Activated CD4-positive, CD25-positive, alpha-beta regulatory T cell treated with anti-CD3 and anti-CD28 coated beads, Interleukin-2, amount 50 U/mL, for 24 hours (primary cell): ENCODE measurements at places on chromosomes 3 and 15.

GRCh38 chr15:93070132-93070531 is 18.9 kb downstream of the RGMA start:
- ATAC-seq = no peak

- ATAC-seq = no peak
Measured at GRCh38 chr3:127911421-127911931, 3.6 kb upstream of the KBTBD12 start.

DNA sequence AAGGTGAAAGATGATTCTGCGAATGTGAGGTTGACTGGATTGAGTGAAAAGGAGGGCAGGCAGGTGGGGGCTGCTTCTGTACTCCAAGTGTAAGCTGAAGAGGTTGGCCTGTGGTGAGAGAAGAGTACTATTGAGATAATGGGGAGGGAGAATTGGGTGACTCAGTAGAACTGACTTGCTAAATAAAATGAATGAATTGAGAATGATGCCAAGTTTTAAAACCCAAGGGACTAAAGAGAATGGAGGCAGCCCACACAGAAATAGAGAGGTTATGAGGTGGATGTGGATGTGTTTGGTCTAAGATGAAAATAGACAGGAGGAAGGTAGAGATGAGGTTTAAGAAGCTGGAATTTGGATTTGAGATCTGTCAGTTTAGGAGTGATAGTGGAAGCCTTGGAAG is 5.9 kb downstream of the MME start:
- ATAC-seq = no peak

GRCh38 chr3:66655671-66656070 is 154.8 kb upstream of the LRIG1 start:
- no peak for ATAC-seq

GRCh38 chr3:10389995-10390394 is 69.1 kb upstream of the SEC13 start:
- no peak for ATAC-seq

DNA sequence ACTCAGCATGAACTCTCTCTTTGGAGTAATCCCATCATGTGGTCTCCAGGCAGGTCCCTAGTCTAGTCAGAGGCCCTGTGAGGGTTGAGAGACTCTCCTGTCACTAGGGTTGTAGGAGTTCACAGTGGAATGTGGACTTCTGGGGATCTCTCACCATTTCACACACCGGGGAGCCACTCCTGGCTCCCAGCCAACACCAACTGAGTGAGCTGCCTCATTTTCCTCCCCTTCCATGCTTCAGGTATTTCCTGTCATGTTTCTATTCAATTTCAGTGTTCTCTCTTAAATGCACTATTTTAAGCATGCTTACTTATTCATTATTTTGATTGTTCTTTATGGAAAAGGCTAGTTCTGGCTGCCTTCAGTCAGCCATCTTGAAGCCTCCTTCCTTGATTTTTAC is 467.5 kb upstream of the ARL6 start:
- no peak for ATAC-seq

GRCh38 chr3:182261041-182261440 is 532.3 kb upstream of the ATP11B start:
- ATAC-seq = no peak

DNA sequence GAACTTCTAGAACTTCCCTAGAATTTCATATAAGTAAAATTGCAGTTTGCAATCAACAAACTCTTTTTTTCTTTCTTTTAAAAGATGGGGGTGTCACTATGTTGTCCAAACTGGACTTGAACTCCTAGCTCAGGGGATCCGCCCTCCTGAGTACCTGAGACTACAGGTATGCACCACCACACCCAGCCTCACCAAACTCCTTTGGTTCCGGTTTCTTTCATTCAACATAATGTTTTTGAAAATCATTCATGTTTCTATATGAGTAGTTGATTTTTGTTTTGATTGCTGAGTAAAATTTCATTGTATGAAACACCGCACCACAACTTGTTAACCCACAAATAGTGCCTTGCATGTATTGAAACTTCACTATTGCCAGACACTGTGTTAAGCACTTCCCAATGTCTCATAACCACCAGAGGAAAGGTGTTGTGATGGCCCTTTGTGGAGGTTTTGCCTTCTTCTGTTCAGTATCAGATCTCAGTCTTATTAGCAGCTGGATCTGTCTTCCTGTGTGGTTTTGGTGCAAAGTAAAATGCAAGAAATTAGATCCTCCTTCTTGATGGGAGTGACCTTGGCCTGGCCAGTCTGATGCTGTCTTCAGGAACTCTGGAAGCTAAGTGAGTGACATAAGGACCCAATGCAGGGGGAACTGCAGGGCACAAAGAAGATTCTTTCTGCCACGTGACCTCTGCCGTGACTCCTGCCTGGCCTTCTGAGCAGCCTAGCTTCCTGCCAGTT is 78.8 kb upstream of the UBE2E1 start:
- ATAC-seq = peak; percentile 56

GRCh38 chr3:75048650-75049049 is 434.2 kb upstream of the CNTN3 start:
- ATAC-seq = no peak

- ATAC-seq = no peak
Measured at GRCh38 chr3:141288336-141288990, 56.8 kb downstream of the PXYLP1 start.

DNA sequence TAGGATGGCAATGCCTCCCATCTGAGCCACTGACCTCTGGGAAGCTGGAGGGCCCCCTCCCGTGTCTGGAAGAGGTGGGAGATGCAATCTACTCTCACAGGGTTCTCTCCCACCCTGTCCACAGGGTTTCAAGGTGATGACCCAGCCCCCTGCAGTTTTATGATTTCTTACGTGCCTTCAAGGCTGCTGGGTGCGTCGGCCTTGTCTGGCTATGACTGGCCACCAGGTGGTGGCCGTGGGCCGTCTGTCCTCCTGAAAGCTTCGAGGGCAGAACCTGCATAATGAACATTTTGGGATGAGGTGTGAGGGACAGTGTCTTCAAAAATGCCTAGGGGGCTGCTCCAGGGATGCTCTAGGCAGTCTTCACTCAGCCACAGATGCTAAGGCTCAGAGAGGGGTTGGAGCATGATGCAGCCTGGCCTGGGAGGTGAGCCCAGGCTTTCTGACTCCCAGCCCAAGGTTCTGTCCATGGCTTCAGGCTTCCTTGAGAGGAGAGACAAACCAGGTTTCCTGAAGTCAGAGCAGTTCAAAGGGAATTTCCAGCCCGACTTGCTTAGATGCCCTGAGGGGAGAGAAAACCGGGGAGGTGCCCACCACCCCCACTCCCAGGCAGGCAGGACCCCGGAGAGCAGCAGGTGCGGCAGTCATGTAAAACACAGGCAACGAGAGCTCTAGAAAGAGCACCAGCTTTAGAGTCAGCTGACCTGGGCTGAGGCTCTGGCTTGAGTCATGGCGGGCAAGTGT is 18.7 kb downstream of the ISG20 start:
- ATAC-seq = peak; percentile 27

DNA sequence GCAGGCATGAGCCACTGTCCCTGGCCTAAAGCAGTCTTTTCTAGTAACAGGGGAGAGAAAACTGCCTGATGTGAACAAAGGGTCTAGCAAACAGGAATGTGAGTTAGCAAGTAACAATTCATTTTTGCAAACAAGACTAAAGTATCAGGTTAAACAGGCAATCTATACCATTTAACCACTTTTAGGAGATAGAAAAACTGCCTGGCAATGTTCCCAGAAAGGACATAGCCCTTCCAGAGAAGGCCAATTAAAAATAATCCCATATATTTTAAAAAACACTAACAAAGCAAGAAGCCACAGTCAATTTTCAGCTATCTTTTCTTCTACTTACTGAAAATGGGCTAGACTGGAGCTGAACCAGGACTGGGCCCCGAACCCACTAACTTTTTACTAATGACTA is 6.3 kb downstream of the RBSN start:
- no peak for ATAC-seq

- ATAC-seq = no peak
Measured at GRCh38 chr15:42046597-42046996, 25.8 kb upstream of the PLA2G4E start.

- no peak for ATAC-seq
Measured at GRCh38 chr15:47688573-47689086, 28.7 kb upstream of the SEMA6D start.

- no peak for ATAC-seq
Measured at GRCh38 chr3:124685481-124685880, 44.8 kb upstream of the UMPS start.

DNA sequence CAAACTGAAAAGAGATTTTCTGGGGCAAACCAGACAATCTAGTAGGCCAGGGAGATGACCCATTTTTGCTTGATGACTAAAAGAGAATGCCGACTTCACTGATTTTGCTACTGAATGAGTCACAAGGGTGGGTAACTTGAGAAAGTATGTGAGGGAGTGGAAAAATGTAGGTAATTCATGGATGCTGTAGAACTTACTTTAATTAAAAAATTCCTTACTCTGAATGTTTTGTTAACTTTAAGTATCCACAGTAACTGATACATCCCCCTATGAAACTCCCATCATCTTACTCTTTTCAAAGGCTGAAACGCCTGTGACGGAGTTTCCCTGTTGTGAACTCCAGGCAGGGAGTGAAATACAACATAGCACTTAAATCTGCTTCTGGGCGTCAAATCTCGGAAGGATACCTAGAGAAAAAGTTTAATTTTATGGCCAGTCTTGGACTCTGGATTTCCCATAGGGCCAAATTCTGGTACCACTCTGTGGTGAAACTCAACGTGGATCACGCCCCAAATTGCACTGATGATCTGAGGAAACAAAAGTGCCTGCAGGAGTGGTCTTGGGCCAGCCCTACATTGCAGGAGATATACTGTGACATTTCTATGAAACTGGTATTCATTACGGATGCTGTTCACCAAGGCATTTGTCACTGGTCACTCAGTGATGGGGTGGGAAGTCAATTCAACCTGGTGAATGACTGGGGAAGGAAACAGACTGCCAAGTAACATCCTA is 24.0 kb downstream of the GOLIM4 start:
- ATAC-seq = no peak

- no peak for ATAC-seq
Measured at GRCh38 chr15:91525751-91526150, 327.8 kb upstream of the SLCO3A1 start.

DNA sequence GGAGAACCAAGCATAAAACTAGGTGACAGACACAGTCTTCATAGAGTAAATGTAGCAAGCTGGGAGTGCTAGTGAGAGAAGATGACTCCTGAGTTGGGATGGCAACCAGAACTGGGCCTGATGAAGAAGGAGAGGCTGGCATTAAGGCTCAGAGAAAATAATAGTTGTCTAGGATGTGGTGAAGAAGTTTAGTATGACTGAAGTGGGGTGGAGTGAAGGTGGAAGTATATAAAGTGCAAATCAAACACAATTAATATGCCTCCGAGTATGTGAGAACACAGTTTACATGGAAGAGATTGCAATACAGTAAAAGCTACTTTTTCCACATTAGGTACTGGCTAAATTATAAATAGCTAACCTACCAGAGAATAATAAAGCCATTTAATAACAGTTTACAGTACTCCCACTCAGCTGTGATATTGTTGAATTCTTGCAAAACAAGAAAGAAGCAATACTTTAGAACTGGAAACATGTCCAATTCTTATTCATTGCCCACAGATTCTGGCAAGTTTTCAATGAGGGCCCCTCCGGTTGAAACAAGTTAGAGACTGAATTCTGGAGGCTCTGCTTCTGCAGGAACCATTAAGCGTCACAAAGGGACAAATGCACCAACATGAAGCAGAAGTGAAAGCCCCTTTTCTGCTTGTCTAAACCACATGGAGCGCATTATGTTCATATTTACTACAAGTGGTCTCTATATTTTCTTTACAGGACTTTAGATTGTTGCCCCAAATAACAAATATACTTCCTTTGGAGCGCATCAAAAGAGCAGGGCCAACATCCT is 243.7 kb downstream of the SLC9A9 start:
- ATAC-seq = no peak

GRCh38 chr3:48129921-48130320 is 58.3 kb downstream of the CDC25A start:
- no peak for ATAC-seq

DNA sequence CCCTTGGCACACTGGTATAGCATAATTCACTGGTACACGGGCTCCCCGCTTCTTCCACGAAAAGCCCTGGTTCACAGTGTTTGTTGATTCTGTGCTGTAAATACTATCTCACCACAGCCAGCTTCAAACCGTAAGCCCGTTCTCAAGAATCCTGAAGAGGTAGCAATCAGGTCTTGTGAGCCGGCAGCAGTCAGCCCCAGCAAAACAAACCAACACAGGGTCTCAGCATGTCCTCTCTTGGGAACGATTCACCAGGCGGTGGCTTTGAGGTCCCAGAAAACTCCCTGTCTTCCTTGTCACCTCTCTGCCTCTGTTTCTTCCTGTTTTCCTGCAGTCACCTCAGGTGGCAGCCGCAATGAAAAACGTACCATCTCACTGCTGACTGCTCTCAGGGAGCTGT is 19.1 kb upstream of the FAM3D start:
- no peak for ATAC-seq

GRCh38 chr3:101701696-101702634 is 15.4 kb upstream of the RPL24 start:
- no peak for ATAC-seq

GRCh38 chr3:111739311-111739911 is 119.7 kb upstream of the PHLDB2 start:
- ATAC-seq = no peak

GRCh38 chr3:21117370-21117769 is 633.6 kb downstream of the ZNF385D start:
- no peak for ATAC-seq

- ATAC-seq = no peak
Measured at GRCh38 chr3:188123170-188123905, 30.6 kb upstream of the LPP start.

- no peak for ATAC-seq
Measured at GRCh38 chr3:176759815-176760506, 437.3 kb downstream of the TBL1XR1 start.

DNA sequence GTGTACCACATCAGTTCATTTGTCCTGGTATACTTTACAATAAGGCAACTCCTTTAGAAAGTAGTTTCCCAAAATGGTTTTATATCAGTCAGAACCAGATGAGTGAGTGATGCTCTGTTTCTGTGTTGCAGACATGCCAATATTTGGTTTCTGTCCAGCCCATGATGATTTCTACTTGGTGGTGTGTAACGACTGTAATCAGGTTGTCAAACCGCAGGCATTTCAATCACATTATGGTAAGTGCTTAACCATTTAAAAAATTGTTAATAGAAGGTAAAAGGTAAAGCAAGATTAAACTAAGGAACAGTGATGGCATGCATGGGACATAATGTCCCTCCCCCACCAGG is 40.0 kb upstream of the SCAANT1 start:
- no peak for ATAC-seq

DNA sequence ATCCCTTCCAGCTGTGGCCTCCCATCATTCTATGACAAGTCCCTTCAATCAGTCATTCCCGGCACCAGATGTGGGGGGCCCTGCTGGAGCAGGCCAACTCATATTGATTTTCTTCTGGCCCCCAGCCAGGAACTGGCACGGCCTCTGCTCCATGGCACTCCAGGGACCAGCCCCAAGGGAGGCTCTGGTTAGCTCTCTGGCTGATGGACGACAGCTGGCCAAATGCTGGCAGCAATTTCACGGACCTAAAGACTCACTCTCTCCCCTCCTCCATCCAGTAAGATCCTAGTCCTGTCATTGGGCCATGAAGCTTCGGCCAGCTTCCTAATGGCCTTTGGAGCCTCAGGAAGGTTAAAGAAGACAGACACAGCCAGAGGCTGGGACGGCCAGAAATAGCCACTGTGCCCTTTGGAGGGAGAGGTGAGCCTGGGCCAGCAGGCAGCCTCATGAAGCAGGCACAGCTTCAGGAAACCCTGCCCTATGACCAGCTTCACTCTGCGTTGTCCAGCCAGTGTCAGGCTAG is 131.0 kb downstream of the MEX3B start:
- ATAC-seq = no peak
